ENCODE measurements at places on chromosomes 1 and 21.

GRCh38 chr1:39828734-39829133 lies 40.1 kb upstream of the BMP8B start:
- DNase-seq, result no peak

- no peak for DNase-seq
These were observed 27.7 kb upstream of the FMO1 start for GRCh38 chr1:171220581-171221054.

DNA sequence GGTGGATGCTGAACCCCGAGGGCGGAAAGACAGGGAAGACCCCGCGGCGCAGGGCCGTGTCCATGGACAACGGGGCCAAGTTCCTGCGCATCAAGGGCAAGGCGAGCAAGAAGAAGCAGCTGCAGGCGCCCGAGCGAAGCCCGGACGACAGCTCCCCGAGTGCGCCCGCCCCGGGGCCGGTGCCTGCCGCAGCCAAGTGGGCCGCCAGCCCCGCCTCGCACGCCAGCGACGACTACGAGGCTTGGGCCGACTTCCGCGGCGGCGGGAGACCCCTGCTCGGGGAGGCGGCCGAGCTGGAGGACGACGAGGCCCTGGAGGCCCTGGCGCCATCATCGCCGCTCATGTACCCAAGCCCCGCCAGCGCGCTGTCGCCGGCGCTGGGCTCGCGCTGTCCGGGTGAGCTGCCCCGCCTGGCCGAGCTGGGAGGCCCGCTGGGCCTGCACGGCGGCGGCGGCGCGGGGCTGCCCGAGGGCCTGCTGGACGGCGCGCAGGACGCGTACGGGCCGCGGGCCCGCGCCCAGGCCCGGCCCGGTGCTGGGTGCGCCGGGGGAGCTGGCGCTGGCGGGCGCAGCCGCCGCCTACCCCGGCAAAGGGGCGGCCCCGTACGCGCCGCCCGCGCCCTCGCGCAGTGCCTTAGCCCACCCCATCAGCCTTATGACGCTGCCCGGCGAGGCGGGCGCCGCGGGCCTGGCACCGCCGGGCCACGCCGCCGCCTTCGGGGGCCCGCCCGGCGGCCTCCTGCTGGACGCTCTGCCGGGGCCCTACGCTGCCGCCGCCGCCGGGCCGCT lies 20.7 kb downstream of the FOXO6 start:
- no peak for DNase-seq

DNA sequence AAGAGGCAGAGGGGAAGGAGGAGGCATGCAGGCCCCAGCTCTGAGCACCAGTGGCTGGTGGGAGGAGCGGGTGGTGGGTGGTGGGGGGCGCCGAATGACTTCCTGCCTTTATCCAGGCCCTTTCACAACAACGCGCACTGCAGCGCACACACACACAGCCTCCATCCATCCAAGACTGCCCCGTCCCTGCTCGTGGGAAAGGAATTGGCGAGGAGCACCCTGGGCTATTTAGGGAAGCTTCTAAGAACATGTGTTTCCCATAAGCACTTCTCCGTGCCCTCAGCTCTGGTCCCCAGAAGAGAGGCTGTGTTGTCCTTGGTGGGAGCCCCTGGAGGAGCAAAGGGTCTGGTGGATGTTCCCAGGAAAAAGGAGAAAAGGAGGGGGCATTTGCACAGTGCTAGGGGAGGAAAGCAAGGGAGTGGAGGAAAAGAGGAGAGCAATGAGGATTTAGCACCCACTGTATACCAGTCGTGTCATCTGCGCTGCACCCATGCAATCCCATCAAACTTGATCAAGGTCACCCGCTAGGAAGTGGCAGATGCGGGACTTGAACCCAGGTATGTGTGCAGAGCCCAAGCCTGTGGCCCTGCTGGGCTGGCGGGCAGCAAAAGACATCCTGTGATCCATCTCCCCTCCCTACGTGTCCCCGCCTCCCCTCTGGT lies 28.1 kb downstream of the EPHA2 start:
- no peak for DNase-seq

- no peak for DNase-seq
These were observed 92.0 kb downstream of the STUM start for GRCh38 chr1:226640321-226641136.
